NCI-H1417 treated with DMSO at 0.1 percent for 48 hours (cell line): ENCODE measurements at places on chromosomes 3 and 15.

DNA sequence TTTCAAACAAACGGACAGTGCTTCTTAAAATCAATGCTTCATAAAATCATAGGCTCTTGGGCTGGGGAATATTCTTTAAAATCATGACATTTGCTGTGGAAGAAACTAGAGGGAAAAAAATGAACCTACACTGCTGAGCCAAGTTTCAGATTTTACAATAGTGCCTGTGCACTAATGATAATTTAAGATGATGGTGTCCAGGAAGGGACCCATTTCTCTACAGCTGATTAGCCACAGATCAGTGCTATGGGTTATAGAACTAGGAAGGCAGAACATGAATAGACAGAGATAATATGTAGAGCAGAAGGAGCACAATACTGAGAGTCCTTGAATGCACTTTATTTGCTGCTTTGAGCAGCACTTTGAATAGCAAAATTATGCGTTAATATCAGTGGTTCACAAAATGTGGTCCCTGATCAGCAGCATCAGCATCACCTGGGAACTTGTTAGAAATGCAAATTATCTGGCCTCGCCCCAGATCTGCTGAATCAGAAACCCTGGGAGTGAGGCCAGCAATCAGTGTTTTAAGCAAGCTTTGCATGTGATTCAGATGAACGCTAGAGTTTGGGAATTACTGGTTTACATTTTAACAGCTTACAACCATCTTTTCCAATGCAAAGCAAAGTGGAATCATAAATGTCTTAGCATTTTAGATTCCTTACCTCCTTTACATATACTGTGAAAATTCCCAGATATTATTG lies 135.8 kb upstream of the ANKRD28 start:
- DNase-seq = no peak

GRCh38 chr15:45611305-45611704 lies 23.5 kb upstream of the SQOR start:
- DNase-seq = no peak

GRCh38 chr15:41465822-41466421 lies 27.8 kb upstream of the ITPKA start:
- no peak for DNase-seq

DNA sequence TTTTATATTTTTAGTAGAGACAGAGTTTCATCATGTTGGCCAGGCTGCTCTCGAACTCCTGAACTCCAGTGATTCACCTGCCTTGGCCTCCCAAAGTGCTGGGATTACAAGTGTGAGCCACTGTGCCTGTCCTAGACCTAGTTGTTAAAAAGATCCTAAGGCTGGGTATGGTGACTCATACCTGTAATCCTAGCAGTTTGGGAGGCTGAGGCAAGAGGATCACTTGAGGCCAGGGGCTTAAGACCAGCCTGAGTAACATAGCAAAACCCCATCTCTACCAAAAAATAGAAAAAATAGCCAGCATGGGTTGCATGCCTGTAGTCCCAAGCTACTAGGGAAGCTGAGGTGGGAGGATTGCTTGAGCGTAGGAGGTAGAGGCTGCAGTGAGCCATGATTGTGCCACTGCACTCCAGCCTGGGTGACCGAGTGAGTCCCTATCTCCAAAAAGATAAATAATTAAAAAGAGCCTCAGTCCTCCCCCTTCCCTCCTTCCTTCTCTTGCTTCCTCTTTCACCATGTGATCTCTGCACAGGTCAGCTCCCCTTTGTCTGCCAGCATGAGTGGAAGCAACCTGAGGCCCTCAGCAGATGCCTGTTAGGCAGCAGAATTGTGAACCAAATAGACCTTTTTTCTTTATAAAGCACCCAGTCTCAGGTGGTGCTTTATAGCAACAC lies 9.8 kb upstream of the FNDC3B start:
- DNase-seq = no peak

DNA sequence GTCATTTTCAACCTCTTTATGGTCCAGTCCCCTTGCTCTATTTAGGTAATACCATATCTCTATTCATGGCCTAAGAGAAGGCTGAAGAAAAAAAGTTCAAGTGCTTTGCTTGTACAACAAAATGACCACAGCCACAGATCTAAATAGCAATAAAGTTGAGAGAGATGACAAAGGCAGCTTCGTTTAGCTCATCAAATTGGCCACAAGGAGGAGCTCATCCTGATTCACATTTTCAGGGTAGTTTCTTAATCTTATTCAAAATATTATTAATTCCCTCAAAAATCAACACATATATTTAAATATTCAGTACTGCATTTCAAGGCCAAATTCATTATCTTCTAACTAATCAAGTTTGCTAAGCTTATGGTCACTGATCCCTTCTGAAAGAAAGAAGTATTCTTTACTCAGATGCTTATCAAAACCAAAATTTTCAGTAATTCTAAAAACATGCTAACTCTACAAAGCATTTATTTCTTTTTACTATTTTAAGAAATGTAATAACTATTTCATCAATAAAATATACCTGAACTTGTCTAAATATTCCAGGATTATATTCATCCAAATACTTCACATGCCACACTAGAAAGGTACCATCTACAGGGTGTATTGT lies 85.5 kb downstream of the DMXL2 start:
- no peak for DNase-seq
